H1 (cell line): ENCODE measurements at places on chromosomes 3 and 15. TPM values are rescaled to one million over a fixed set of nuclear protein-coding genes. Genes with fewer than 3 reads are reported as not detected.

The KBTBD12 gene
- total RNA-seq = 0.17 and 0.63 TPM in 2 replicates

The GHSR gene
- not detected in 2 replicates for total RNA-seq

GRCh38 chr3:49018707-49019006, 277 bp upstream of the DALRD3 start:
- DNase-seq = no peak
- no peaks in the 10 kb centered on the region for H3K4me1 ChIP-seq
- H3K27ac ChIP-seq = no peak overlapping the region
- peaks cover 33% of the 10 kb centered on the region for H3K36me3 ChIP-seq
- no peaks in the 10 kb centered on the region for H3K27me3 ChIP-seq

- no peak for DNase-seq
- H3K36me3 ChIP-seq = no peaks in the 10 kb centered on the region
- no peaks in the 10 kb centered on the region for H3K27me3 ChIP-seq
- H3K27ac ChIP-seq = no peak overlapping the region
Observed at GRCh38 chr3:46110701-46111493, 83.6 kb upstream of the XCR1 start.

GRCh38 chr15:91886878-91887277, 33.4 kb downstream of the SLCO3A1 start:
- H3K4me1 ChIP-seq = peaks cover 14% of the 10 kb centered on the region
- H3K36me3 ChIP-seq = no peaks in the 10 kb centered on the region
- no peak overlapping the region for H3K27ac ChIP-seq
- no peaks in the 10 kb centered on the region for H3K27me3 ChIP-seq
